Dermis microvascular lymphatic vessel endothelial cell (primary cell): ENCODE measurements at places on chromosomes 16 and 17.

DNA sequence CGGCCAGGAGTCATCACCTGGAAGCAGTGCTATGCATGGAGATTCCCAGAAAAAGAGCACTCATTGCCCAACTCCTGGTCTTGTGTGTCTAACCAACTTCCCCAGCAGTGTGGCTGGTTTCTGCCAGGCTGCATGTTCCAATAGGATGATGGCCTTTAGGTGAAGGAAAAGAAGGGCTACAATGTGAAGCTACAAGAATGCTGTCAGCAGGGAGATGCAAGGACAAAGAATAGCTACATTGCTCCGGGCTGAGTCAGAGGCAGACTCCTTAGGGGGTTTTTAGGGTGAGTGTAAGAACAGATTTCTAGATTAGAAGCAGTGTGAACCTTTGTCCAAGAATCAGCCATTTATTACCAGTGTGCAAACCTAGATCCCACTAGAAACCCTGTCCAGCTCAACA is 63.0 kb upstream of the DNAH9 start:
- DNase-seq, result no peak

DNA sequence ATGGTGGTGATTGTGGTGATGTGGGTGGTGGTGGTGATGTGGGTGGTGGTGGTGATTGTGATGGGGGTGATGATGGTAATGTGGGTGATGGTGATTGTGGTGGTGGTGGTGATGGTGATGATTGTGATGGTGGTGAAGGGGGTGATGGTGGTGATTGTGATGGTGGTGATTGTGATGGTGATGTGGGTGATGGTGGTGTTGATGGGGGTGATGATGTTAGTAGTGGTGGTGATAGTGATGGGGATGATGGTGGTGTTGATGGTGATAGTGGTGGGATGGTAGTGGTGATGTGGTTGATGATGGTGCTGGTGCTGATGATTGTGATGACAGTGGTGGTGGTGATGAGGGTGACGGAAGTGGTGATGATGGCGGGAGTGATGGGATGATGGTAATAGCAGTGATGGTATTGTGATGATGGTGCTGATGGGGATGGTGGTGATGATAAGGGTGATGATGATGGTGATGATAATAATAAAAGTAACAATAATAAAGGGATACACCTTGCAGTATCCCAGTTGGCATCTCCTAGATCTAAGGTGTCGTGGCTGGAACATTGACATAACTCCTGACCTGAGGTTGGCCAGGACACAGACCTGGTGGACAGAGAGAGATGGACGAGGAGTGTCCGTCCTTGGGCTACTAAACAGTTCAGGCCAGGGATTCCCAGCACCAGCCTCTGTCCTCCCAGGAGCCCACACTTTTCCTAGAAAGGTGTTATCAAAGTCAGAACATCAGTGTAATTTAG is 344.5 kb downstream of the SEC14L1 start:
- DNase-seq, result no peak

DNA sequence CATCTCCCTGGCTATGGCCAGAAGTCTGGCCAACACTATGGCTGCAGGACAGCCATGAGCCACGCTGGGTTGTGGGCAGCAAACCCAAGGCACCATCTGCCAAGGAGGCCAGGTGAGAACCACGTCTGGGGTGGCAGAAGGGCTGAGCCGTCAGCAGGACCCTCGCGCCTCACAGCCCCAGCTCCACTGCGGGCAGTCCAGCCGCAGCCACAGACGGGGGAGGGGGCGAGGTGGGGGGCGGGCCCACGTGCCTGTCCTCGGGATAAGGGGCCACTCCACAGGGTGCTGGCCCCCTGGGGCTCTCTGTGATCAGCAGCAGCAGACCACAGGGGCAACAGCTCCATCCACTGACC is 6.5 kb upstream of the BAIAP2 start:
- DNase-seq, result no peak

- no peak for DNase-seq
Observed at GRCh38 chr16:84194470-84195200, 3.7 kb downstream of the ADAD2 start.

GRCh38 chr16:89485701-89486246 is 4.6 kb downstream of the ANKRD11 start:
- DNase-seq, result no peak

GRCh38 chr16:24775455-24775854 is 46.0 kb downstream of the TNRC6A start:
- DNase-seq, result no peak

GRCh38 chr16:27164352-27164751 is 39.0 kb upstream of the KDM8 start:
- DNase-seq, result no peak

DNA sequence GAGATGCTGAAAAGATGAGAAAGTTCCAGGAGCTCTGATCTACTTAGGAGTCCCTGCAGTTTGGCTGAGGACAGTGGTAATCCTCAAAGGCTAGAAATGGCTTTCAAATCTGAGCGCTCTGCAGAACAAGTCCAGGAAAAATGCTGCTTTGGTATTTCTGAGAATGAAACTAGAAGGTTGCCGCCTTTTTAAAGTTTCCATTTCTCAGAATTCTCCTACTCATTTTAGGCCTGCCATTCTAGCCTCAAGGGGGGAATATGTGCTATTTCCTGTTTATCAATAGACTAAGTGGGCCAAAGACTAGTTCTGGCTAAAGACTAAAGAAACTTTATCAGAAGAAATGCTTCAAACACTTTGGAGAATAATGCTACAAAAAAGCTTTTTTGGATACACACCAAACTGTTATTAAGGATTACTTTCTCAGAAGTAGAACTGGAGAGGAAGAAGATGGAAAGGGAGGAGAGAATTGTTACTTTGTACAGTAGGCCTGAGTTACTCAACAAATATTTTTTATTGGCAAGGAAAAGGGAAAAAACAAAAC is at the start of gene SLFN12L:
TSS of gene SLFN12L (minus strand) at position 78 of the 541 bp plus-strand sequence. CDS start 15,314 bp downstream, outside the sequence.
- no peak for DNase-seq

DNA sequence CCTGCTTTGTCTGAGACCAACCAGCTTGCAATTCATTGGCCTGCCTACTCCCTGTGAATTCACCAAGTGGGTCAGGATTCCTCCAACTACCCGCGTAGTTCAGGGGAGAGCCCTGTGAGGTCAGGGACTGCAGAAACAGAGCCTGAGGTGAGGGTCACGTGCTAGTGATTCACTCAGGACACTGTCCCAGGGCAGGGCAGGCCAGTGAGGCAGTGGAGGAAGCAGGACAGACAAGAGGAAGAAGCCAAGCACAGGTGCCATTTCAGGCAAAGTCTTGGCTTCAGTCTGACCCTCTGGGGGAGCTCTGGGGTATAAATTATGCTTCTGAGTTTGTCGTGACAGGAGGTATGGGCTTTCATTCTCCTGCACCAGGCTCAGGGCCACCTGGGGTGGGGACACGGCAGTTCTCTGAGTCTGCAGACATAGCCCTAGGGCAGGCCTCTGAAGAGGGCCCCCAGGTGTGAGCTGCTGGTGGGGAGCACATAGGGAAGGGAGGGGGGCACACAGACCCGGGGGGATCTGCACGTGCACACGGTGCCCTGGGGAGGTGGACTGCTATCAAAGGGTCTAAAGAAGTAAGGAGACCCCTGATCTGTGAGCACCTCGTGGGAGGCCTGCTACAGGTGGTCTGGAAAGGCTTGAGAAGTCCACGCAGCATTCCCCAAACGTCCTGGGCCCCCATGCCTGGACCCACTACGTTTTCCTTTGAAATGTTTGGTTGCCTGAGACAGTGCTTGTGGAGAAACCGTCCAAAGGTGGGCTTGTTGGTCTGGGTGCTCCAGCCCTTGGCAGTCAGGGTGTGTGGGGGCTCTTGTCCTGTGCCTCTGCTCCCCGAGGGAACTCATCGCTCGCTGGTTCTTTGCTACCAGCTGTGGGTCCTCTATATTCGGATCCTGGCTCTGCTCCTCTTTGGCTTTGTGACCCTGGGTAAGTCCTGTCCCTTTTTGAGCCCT is 46.4 kb downstream of the NKD1 start:
- DNase-seq, result no peak

DNA sequence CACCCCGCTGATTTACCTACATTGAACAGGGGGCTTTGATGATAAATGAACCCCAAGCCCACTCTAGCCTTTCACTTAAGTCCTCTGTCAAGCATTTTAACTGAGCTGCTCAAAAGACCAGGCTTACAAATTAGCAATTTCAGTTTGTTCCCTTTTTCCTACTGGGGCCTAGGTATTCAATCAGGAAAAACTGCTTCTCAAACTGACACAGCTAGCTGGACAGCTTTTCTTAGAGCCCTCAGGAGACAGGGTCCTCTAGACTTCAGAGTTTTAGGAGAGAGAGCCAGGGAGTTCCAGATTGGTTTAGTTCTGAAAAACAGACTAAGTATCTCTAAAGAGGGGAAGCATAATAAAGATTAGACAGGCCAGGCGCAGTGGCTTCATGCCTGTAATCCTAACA is 6.2 kb upstream of the HEXIM2 start:
- no peak for DNase-seq

DNA sequence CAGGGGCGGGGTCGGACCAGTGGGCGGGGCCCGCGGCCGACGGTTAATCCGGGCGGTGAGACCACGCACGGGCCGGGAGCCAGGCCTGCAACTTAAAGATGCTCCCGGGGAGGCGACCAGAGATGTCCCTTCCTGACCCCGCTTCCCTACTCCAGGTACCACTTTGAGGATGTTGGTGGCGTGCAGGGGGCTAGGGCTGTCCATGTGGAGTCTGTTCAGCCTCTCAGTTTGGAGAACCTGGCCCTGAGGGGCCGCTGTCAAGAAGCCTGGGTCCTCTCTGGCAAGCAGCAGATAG is 580 bp downstream of the RANGRF start:
- DNase-seq, result no peak

DNA sequence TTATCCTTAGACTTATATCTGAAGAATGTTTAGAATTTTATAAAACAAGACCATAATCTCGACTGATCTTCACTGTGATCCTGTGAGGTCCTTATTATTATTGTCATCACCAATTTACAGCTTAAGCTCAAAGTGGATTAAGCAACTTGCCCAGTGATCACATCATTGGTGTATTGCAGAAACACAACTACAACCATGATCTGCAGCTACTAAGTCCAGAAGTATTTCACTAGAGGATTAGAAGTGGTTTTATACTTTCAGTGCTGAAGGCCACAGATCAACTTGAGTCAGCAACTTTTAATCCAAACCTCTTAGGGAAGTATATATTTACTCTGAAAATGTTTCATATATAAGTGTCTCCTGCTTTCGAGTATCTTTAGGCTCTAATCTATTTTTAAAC is 624.3 kb upstream of the SOX9 start:
- no peak for DNase-seq

DNA sequence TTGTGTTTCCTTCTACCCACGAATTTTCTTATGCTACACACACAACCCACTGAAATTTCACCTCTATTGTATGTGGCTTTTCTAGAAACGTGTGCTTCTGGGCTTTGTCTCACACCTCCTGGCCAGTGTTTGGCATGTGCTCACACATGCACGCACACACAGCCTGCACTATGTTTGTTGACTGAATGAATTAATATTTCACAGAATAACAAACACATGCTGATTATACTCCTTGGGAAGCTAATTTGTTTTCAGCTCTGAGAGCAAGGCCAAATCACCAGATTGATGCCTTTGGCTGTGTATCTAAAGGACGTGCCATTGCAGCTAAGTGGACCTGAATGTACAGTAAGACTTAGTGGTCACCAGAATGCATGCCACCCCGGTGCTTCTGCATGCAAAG is 210.7 kb downstream of the WWOX start:
- no peak for DNase-seq

DNA sequence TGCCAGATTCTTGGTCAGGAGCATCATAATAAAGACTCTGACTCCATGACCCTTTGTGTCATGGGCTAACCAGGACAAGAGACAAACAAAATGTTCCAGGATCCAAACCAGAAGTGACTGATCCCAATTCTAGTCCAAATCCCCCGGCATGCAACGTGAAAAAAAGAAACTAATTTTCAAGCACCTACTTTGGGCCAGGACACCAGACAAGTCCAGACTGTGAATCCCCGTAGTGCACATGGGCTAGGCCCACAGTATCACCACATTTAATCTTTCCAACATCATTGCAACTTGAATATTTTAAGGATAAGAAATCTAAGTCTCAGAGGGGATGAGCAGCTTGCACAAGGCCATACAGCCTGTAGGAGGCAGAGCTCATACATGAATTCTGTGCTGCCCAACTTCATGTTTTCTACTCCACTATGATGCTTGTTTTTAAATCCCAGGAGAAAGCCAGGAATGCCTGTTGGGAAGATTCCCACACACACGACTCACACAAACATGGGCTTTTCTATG is 365.7 kb downstream of the NPIPA8 start:
- DNase-seq, result no peak

DNA sequence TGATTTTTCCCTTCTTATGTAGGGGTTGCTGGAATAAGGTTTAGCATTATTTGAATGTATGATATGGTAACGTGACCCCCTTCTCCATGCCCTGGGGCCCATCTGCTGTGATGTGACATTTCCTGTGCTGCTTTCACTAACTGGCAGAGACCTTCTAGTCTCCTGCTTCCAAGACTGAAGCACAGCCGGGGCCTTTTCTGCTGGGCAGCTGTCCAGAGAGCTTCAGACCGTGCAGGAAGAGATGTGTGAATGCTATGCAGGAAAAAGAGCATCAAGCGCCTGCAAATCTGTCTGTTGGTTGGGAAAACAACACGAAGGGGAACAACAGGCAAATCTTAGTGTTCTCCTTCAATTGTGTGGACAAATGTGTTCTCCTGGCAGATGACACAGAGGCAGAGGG is 128.5 kb downstream of the SPACA3 start:
- DNase-seq, result no peak

DNA sequence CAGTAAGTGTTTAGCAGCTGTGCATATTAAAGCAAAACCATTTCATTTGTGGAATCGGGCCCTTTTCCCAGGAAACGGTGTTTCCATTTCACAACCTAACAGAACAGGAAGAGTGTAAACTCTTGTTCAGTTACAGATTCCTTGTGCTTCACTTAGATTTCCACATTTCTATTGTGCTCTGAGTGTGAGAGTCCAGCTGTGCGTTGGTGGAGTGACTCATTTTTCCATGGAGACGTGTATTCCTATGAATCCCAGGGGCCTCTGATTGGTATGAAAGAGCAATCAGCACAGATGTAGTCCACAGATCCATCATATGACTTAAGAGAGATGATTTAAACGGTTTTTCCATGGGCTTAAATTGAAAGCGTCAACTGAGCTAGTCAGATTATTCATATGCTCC is 13.3 kb upstream of the CAVIN1 start:
- peak; percentile 98 for DNase-seq

DNA sequence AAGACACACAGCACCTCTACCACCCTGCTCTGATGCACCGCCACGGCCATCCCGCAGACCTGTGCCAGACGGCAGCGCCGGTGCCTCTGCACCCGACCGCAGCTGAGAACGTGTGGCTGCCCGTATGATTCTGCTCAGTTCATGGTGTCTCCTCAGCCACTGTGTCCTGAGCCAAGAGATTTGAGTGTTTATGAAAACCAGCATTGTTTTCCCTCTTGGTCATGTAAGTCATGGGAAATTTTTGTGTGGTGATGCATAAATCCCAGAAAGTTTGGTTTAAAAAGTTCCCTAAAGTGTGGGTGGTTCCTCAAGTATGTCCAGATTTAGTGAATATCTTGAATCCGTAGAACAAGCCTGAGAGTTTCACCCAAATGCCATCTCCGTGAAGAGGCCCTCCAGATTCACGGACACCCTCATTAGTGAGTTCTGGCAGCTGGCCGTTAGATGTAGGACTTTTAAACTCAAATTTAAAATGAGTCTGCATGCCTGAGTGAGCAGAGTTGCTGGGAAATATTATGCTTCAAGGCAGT is 57.6 kb downstream of the CDRT4 start:
- DNase-seq, result no peak

- DNase-seq, result no peak
Observed at GRCh38 chr16:5449901-5450300, 352.3 kb upstream of the EEF2KMT start.
